ENCODE measurements at places on chromosomes 6 and 20.

DNA sequence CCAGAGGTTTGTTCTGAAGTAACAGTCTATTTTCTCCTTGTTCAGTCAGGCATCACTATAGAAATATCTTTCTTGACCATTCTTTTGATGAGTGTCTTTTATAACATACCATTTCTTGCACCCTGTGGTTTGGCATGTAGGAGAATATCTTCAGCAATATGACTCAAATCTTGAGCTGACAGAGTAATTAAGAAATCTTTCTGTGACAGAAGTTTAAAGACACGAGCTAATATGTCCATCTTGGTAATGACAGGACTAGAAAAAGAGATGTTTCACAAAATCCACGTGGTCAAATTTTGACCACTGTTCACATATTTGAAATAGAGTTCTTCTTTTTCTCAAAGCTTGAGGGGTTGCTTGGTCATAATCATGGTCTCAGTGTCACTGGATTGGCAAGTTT, 149.9 kb downstream of the MYB start:
- DNase-seq, result no peak

GRCh38 chr6:41451039-41451438, 95.1 kb upstream of the FOXP4 start:
- no peak for DNase-seq

DNA sequence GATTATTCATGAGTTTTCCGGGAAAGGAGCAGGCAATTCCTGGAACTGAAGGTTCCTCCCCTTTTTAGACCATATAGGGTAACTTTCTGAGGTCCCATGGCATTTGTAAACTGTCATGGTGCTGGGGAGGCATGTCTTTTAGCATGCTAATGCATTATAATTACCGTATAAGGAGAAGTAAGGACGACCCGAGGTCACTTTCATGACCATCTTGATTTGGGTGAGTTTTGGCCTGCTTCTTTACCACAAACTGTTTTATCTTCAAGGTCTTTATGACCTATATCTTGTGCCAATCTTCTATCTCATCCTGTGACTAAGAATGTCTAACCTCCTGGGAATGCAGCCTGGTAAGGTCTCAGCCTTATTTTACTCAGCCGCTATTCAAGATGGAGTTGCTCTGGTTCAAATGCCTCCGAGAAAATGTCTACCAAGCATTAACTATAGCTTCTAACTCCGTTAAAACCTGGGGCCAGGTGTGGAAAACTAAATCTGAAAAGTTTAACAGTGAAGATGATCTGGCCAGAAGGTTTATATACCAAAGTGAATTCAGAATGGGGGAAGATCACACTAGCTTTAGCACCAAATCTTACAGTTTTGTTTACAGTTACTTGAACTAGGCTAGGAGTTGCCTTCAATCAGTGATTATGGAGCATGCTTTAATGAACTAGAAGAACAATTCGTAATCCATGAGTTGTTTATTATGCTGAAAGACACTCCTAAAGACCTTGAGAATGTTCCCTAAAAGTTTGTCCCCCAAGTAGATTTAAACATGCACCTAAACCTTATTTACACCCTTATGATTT, 80.0 kb upstream of the TOP1 start:
- DNase-seq, result no peak

DNA sequence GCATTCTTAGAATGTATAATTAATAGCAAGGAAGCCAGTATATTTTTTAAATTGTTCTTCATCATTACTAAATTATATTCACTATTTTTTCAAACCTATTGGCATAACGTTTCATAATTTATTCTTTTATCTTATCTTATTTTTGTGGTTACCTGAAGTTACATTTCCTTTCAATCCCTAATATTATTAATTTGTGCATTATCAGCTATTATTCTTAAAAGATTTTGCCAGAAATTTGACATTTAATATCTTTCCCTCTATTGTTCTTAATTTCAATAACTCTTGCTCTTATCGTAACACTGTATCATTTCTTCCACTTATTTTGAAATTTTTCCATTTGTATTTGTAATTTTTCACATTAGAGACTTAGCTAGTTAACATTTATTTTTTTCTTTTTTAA, 18.4 kb downstream of the OR14J1 start:
- no peak for DNase-seq

DNA sequence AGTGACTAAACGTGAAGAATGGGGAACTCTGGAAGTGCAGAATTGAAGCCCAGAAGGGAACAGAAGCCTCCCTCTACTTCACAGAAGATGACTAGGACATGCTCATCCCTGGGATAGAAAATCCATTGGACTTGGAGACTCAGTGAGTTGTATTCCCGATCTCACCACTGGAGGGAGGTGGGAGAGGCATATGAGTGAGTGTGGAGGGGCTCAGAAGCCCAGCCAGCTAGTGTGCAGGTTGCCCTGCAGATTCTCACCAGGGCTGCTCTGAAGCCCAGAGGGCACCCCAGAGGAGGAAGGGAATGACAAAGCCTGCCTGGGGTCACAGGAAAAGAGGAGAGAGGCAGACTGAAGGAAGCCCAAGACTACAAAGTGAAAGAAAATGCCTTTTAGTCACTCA, 42.1 kb upstream of the HLA-E start:
- no peak for DNase-seq

GRCh38 chr20:62507991-62508640, 32.3 kb upstream of the GATA5 start:
- no peak for DNase-seq

DNA sequence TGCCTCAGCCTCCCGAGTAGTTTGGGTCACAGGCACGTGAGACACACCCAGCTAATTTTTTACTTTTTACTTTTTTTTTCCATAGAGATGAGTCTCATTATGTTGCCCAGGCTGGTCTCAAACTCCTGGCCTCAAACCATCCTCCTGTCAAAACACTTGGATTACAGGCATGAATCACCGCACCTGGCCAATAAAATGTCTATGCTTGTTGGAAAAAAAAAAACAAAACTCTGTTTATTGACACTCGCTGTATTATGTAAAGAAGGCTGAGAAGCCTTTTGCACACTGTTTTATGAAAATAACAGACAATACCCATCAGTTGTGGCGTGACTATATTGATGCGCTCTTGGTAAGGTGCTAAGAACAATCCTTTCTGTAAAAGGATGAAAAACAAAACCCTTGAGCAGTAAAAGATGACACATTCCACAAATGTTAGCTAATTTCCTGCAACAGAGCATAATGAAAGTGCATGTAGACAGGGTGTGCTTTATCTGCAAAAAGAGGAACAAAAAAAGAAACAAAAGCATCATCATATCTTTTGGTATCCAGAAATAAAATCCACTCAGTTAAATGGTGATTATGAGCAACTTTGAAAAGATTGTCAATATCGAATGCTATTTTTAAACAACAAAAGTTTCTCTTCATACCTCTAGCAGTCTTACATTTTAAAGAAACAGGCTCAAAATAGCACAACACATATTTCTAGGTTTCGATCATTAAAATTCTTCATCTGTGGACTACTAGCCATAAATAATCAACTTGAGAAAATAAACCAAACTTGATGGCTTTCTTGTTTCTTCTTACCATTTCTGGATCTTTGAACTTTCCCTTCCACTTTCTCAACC, 108.3 kb upstream of the PHACTR1 start:
- DNase-seq, result no peak

DNA sequence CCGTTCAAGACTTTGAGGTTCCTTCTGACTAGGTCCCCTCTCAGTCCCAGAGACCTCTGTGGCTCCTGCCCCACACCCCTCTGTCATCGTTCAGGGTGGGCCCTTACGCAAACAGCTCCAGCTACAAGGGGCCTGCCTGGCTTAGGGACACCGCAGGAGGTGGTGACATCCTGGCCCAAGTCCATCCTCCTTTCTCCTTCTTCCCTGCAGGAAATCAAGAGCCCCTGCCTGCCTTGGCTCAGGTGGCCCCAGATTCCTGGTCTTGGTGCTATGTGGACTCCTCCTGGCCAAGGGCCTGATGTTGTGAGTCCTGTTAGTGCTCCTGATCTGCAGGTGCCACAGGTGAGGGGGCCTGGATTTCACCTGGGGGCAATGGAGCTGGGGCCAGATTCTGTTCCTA, 8.1 kb downstream of the TREML4 start:
- no peak for DNase-seq

All from T-cell (primary cell).